ENCODE measurements at places on chromosomes 1 and 21. TPM values are rescaled to one million over a fixed set of nuclear protein-coding genes. Genes with fewer than 3 reads are reported as not detected.
A peak's percentile ranks its signal among the peaks of the same experiment; 100 is the strongest.

- DNase-seq = peak; percentile 30
Measured at GRCh38 chr21:33682992-33683627, 40.8 kb downstream of the ITSN1 start.

Gene SHISA4
- 38.2 TPM for total RNA-seq

DNA sequence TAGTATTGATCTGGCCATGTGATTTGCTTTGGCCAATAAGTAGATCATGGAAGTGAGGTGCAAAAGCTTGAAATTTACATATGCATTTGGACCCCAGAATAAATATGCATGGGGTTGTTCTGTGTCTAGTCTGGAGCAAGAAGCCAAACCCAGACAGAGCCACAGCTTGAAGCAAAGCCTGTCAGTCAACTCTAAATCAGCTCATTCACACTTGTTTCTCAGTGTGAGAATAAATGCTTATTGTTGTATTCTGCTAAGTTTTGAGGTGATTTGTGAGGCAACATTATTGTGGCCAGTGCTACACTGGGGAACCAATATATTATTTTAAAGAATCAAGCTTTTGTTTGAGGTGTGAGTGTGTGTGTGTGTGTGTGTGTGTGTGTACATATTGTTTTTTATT lies 12.2 kb upstream of the PGLYRP3 start:
- DNase-seq = no peak

Gene IKBKE
- 6.4 TPM for total RNA-seq

- DNase-seq = no peak
Measured at GRCh38 chr1:16191309-16191708, 21.1 kb downstream of the ARHGEF19 start.

- no peak for DNase-seq
Measured at GRCh38 chr1:205792961-205793673, 17.8 kb upstream of the RAB29 start.

- DNase-seq = no peak
Measured at GRCh38 chr1:46401154-46401913, 7.2 kb downstream of the FAAH start.

GRCh38 chr1:214476986-214477870 lies 74.2 kb downstream of the PTPN14 start:
- DNase-seq = no peak

DNA sequence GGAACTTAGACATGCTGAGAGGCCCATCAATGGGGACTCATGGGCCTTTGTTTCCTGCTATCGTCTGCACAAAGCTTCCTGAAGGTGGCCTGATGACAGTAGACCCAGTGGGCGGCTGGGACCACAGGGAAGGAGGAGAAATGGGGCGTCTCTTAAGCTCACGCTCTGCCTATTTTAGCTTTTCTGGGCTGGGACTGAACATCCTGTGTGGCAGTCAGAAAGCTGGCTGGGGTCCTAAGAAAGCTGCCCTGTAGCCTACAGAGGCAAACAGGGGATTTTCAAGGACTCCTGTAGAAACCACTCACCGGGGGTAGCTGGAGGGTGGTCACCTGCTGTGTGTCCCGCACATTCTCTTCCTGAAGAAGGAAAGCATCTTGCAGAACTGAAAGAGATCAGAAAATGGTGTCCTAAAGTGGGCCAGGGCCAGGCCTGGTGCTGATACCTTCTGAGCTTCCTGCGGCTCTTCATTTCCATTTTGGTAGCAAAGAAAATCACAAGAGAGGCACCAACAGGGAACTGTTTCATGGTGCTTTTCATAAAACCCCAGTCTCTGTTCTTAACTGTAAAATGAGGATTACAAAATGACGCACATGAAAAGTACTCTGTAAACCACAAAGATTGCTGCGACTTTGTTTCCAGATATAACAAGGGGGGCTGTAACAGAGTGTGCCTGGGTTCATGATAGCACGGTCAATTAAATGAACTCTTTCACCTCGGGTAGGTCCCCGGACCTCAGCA lies 8.6 kb downstream of the ZNF496 start:
- DNase-seq = no peak

- no peak for DNase-seq
Measured at GRCh38 chr1:77040826-77041225, 173.5 kb downstream of the ST6GALNAC5 start.

- DNase-seq = no peak
Measured at GRCh38 chr1:198298640-198299039, 141.8 kb downstream of the NEK7 start.

GRCh38 chr1:167089939-167090313 lies 251 bp downstream of the GPA33 start:
- no peak for DNase-seq

DNA sequence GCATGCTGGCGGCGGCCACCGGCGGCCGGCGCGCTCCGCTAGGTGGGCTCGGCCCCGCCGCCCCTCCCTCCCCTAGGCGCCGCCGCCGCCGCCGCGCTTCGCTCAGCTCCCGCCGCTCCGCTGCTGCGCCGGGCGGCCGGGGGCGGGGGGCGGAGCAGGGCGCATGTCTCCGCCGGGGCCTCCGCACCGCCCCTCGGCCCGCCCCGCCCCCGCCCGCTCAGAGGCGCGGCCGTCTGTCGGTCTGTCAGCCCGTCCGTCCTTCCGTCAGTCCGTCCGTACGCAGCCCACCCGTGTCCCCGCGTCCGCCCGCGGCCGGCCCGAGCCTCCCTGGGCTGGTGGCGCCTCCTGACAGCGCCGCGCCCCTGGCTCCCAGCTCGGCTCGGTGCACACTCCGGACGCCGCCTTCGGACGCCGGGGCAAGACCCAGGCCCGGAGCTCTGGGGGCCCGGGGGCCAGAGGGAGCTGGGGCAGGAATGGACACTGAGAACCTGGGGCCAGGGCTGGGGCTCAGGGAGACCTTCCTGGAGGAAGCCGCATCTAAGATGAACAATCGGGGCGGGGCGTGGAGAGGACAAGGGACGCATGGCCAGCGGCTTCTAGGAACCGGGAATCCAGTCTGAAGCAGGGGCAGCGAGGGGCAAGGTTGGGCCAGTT lies at the start of gene GPR153:
GPR153 (minus strand) TSS at position 138 of the 654 bp plus-strand sequence. CDS start 6,193 bp downstream, outside the sequence.
- no peak for DNase-seq

Gene PLA2G5
- total RNA-seq = not detected

- DNase-seq = no peak
Measured at GRCh38 chr1:55987491-55988249, 591.7 kb downstream of the PLPP3 start.

GRCh38 chr1:4965346-4966075 lies 311.1 kb downstream of the AJAP1 start:
- no peak for DNase-seq

- DNase-seq = no peak
Measured at GRCh38 chr1:226063224-226063976, 884 bp downstream of the H3-3A start.

Gene HTR1D
- 3.5 TPM for total RNA-seq

- no peak for DNase-seq
Measured at GRCh38 chr1:26317146-26317545, 612 bp upstream of the CD52 start.

Gene DENND2C
- total RNA-seq = 1.1 TPM

GRCh38 chr21:36902793-36903192 lies 63.7 kb downstream of the HLCS start:
- no peak for DNase-seq

- DNase-seq = no peak
Measured at GRCh38 chr1:86169625-86170024, 13.1 kb upstream of the COL24A1 start.

- DNase-seq = no peak
Measured at GRCh38 chr1:219563568-219563967, 49.3 kb downstream of the ZC3H11B start.

Gene PLEKHN1
- total RNA-seq = 9.8 TPM

DNA sequence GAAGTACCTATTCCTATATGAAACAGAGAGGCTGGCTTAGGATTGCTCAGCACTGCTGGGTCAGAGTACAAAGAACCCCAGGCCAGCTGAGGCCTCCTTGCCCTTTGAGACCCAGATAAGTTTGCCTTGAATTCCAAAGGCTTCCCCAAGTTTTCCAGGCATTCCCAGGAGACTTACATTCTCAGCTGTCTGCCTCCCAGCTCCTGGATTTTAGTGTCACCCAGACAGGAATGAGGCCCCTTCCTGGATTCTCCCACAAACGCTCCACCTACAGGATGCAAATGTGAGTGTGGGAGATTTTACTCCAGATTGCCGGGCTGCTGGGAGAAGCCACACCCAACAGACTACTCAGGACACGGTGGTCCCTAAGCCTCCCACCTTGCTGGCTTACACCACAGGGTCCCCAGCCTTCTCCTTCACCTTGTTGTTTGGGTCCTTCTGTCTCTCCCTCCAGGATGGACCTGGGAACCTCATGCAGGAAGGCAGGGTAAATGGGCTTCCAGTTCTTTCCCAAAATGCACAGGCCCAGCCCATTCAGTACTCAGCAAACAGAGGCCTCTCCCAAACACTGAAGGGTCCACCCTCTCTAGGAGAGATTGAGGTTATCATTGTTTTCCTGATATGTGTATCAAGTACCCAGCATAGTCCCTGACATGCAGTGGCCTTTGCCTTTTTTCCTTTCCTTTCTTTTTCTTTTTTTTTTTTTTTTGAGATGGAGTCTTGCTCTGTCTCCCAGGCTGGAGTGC lies 10.6 kb downstream of the RHBG start:
- DNase-seq = no peak

- DNase-seq = no peak
Measured at GRCh38 chr1:215932558-215932957, 365.5 kb downstream of the KCTD3 start.

Data from Panc1 (cell line).